ENCODE measurements at places on chromosomes 6 and 20.

- no peak for DNase-seq
Measured at GRCh38 chr6:71248306-71248765, 40.3 kb upstream of the OGFRL1 start.

DNA sequence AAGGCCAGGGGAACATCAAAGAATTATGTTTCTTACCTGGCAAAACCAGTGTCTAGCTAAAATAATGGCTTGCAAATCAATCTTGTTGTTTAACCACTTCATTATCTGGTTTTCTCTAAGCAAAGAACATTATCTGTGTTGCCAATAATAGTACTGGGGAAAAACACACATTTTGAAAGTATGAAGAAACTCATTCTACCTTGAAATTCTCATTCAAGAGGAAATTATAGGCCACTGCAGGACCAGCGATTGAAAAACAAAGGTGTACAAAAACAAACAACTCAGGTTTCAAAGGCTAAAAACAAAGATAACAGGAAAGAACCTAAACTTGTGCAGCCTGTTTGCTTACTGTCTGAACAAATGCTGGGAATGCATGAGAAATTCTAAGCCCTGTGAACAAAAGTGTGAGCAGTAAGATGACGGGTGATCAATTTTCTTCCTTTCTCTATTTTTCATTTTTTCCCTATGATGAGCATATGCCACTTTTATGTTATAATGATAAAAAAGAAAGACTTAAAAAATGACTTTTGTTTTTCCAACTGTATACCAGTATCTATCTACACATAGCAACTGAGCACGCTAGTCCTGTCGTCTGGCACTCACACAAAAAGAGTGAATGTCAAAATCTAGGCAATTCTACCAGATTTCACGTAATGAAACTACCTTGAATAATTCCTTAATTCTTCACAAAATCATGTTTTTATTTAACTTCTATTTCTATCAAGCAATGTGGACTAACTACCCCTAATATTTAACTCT, 117.9 kb downstream of the SGK1 start:
- no peak for DNase-seq

DNA sequence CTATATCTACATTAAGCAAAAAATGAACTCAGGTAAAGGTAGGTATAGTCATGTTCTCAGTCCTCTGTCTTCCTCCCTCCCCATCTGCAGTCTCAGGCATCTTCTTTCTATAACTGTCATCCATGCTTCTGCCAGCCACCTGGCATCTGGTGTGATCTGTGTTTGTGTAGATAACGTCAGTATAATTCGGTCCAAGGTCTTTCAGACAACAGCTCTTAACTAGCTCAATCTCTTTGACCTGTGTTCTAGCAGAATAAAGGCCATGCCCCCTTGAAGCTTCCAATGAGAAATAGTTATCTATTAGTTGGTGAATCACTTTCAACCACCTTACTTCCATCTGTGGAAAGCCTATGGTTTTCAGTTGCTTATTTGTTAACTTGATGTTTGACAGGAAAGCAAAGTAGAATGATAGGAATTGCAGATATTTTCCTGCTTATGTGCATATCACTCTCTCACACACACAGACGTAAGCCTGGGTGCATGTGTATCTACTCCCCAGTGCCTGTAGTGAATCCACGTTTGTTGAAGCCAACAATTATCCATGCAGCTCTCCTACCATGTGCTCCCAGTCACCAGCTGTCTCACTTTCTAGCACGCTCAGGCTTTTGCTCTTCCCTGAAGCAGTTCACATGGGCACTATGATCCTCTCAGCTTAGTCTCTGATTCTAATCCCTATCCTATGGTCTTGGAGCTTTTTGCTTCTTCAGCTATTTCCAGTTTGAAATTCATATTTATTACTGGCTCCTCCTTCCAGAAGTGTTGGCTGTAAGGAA, 433.7 kb upstream of the MANEA start:
- no peak for DNase-seq

DNA sequence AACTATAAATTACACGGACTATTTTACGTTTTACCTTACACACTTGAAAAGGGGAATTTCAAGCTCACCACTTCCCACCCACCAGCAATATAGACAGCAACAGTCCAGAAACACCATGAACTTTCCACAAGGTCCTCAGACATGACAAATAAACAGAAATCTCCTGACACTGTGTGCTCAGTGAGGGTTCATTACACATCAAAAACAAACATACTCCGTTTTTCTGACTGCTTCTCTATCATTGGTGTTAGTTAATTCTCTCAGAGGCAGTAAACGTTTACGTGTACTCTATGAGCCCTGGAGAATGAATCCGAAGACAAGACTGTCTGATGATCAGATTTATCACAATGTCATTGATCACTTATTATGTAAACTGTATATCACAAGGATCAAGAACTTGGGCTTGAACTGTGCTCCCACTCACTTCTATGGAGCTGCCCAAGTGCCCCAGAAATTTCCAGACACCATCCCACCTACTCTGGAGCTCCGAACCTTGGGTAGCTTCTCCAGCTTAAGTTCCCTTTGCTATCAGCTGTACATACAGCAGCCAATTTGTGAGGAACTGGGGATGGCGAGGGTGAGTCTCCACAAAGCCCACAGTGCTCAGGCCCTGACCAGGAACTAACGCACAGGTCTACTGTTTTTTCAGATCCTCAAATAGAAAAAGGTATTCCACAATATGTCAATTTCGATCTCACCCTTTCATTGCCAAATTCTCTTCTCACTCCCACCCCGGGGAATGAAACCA, 86.0 kb downstream of the ALDH8A1 start:
- DNase-seq, result no peak

GRCh38 chr6:14758421-14759081, 487.3 kb upstream of the JARID2 start:
- DNase-seq, result no peak

- peak; percentile 35 for DNase-seq
Measured at GRCh38 chr20:33685328-33686099, 671 bp downstream of the E2F1 start.

- DNase-seq, result no peak
Measured at GRCh38 chr6:113830140-113830539, 27.0 kb upstream of the MARCKS start.

DNA sequence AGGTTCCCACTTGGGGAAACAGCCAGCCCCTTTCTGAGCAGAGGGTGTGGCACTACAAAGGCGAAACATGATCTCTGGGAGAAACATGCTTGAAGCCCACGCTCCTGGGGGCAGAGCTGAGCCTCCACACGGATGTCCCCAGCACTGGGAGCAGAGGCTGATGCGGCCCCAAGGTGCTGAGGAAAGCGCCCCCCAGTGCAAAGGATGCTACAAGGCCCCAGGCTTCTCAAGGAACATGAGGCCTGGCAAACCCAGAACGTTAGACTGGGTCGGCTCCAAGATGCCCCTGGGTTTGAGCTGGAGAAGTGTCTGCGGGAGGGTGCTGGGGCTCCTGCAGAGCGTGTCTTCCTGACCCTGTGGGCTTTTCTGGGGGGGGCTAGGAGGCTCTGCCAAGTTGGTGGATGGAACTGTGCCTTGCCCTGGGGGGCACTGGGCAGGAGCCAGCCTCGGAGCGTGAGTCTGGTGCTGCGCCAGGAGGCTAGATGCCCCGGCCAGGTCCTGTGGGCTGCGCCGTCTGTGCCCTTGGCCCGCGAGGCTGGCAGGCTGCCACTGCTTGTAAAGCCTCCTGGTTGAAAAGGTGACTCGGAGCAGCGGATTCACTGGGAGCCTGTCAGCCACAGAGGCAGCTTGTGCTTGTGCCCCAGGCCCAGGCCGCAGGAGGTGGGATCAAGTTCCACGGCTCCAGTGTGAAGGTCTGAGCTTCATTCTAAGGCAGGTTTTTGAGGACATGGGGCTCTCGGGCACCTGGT, 8.1 kb downstream of the SYNJ2 start:
- DNase-seq, result no peak

DNA sequence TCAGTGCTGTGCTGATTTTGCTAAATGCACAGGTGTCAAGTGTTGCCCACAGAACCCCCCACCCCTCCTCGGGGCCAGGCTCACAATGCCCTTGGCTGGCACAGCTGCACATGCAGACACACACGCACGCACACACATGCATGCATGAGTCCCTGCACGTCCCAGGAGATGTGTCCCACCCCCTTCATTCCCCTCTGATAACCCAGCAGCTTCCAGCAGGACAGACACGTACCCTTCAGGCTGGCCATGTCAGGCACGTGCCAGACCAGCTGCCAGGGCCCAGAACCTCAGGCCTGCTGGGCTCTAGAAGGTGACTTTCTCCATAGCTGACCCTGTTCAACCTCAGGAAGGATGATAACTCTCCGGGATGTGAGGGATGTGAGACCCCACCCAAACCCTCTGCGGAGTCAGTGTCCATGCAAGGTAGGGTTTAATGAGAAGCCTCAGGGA, 44.4 kb downstream of the MRPL14 start:
- no peak for DNase-seq

DNA sequence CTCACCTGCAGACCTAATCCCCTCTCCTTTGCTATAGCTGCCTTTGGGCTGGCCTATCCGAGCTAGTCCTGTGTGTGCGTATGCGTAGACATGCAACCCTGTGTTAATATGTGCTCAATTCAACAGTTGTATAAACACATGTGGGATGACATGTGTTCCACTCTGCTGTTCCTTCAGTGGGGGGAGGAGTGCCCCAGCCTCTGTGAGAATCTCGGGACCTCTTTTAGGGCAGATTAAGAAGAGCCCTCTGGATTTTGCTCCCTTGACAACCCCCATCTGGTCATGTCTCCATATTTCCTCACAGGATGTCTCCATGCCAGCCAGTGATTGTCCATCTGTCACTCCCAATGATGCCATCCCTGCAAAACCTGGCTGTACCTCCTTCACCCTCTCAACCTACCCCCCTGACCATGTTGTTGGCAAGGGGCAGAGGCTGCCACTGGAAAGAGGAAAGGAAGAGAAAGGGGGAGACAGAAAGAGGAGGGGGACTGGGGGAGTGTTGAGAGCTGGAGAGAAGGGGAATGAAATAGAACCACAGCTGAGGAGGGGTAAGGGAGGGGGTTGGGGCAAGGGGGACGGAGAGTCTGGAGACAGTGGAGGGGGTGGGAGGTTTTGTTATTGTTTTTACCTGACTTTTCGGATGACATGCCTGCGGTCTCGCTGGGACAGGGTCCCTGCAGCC, 417 bp downstream of the PRRT1 start:
- no peak for DNase-seq

DNA sequence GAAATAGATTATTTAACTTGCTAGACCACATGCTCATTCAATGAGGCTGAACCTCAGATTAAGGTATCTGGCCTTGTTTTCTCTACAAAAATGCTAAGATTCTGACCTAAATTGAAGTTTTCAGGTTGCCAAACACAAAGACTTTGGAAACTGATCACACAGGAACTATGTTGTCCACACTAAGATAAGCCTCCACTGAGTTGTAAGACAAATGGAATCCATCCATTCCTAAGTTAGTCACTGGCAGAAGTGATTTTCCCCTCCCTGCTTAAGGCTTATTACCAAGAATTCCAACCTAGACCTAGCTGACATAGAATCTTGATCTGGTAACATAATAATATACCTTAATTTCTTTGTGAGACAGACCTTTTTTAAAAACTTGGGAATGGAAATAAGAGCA, 608.1 kb downstream of the TENT5A start:
- DNase-seq, result no peak

- no peak for DNase-seq
Measured at GRCh38 chr6:15485936-15486335, 176.9 kb downstream of the DTNBP1 start.

- no peak for DNase-seq
Measured at GRCh38 chr6:78911218-78911940, 44.0 kb downstream of the IRAK1BP1 start.

DNA sequence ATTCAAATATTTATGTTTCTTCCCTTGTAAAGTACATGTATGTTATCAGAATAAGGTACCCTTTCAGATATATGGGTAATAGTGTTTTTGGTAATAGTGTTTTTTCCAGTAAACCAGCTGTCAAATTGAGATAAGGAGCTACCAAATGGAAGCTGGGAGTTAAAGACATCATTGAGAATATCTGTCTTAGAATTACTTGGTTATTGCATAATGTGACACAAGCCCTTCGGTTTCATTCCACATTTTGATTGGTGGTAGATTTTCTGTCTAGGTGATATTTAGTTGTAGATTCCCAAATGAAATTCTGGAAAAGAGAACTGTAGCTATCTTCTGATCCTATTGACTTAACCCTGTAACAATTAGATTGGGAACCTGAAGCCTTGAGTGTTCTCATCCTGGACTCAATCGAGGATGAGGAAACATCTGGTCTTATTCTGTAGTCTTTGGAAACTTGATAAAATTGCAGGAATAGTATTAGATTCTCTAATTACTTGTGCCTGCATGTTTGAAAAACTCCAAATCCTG, 75.1 kb upstream of the SYNJ2 start:
- no peak for DNase-seq

GRCh38 chr6:64774881-64775280, 932.1 kb downstream of the EYS start:
- no peak for DNase-seq

- no peak for DNase-seq
Measured at GRCh38 chr6:53309059-53309900, 39.5 kb downstream of the ELOVL5 start.

- no peak for DNase-seq
Measured at GRCh38 chr6:133778414-133779130, 110.3 kb upstream of the TCF21 start.

GRCh38 chr20:55893031-55893430, 112.3 kb downstream of the CBLN4 start:
- DNase-seq, result no peak

DNA sequence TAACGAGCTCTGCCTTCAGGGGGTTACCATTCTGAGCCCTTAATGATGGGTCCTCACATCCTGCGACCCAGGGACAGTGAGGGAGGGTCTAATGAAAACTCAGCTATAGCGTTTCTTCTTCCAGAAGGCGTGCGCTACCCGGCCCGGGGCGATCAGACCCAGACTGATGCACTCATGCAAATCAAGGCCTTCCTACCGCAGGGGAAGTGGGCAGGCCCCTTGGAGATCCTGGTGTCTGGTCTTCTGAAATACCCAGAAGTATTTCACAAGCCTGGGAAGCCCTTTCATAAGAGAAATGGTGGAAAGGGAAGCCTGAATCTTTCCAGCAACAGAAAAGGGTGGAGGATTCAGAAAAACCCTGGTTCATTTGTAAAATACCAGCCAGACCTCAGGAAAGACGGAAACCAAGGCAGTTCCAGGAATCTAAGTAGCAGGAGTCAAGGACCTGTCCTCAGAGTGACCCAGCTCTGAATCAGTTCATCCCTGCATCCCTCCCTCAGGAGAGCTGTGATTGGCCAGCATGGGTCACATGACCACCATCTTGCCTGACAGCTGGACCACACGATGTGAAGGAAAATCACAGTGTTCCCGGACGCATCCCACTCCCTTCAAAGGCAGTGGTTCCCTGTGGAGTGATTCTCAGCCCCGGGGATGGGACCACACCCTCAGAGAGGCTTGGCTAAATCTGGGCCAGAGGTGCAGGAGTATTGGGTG, 12.7 kb downstream of the BFSP1 start:
- no peak for DNase-seq

GRCh38 chr6:14452567-14453527, 335.3 kb downstream of the CD83 start:
- no peak for DNase-seq

DNA sequence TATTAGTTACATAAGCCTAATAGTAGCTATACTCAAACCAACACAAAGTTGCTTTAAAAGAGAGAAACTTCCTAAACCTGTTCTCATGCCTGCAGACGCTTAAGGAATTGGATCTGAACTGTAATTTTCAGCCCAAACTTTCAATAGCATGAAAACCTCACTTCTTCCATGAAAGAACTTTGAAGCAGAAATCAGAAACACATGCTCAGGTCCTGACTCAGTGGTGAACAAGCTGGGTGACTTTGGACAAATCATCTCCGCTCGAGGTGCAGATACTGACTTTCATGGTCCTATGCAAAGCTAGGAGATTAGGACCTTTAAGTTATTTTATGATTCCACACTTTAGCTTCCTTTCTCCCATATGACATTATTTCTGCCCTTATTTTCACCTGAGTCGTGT, 36.5 kb downstream of the NOX3 start:
- DNase-seq, result no peak

Measured in effector memory CD4-positive, alpha-beta T cell (primary cell).